ENCODE measurements at places on chromosomes 2 and 18.

DNA sequence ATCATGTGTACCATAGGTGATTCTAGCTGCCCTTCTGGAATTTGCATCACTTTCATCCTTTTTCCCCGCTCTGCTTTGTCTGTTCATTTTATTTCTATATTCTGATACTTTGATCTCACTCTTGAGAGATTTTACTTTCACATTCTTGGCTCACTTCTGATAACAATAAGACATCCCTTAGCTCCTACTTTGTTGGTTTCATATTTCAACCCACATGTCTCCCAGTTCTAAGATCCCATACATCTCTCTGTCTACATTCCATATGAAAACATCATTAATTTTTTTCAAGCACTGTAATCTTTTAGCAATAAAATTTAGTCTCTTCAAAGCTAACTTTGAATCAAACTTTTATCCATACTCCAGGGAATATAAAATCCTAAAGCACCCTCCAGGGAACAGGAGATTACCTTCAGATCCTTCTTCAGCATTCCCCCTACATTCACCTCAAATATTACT is 75.6 kb downstream of the COL3A1 start:
- no peak for DNase-seq

DNA sequence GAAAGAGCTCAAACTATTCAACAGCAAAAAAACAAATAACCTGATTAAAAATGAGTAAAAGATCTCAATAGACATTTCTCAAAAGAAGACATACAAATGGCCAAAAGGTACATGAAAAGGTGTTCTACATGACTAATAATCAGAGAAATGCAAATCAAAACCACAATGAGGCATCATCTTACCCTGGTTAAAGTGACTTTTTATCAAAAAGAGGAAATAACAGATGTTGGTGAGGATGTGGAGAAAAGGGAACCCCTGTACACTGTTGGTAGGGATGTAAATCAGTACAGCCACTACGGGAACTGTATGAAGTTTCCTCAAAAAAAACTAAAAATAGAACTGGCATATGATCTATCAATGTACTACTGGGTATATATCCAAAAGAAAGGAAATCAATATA is 39.8 kb upstream of the TMEM163 start:
- no peak for DNase-seq

DNA sequence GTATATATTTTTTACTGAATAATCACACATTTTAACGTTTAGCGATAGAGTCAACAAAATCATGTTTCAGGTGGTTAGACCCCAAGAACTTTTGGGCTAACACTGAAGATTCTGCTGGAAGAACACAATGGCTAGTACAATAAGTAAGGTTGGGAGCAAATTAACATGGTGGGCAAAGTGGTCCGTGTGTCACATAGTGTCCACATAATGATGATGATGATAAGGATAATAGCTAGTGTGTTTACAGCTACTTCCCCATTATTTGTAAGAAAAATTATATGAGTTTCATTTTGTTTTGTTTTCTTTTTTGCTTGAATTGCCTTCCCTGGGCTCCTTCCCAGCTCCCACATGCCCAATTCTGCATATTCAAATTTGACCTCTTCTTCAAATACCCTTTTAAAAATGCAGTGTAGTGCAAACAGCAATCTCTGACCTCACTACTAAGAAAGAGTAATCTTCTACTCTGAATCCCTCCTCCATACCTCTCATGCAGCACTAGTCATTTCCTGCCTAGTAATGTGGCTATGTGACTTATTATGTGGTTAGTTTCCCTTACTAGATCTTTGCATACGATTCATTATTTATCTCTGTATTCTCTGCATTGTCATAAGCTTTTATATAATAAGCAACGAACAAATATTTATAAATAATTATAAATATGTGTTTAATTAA is 16.9 kb upstream of the VPS54 start:
- no peak for DNase-seq

DNA sequence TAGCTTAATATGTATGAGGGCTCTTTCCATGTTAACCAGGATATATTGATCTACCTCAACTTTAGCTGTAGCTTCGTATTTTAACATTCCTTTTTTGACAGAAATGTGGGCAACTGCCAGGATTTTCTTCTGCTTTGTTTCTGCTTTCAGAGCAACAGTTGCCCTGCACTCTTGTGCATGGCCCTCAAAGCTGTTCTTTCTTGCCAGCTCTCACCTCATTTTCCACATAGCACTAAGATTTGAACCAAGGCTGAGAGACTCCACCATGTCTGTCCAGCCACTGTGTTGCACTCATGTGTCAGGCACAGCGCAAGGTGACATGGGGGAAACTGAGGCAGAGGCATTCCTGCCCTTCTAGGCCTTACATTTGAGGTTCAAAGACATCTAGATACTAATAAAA is 422.8 kb upstream of the RAB12 start:
- DNase-seq, result no peak

GRCh38 chr2:135475128-135475527 is 55.9 kb downstream of the ZRANB3 start:
- DNase-seq, result no peak

DNA sequence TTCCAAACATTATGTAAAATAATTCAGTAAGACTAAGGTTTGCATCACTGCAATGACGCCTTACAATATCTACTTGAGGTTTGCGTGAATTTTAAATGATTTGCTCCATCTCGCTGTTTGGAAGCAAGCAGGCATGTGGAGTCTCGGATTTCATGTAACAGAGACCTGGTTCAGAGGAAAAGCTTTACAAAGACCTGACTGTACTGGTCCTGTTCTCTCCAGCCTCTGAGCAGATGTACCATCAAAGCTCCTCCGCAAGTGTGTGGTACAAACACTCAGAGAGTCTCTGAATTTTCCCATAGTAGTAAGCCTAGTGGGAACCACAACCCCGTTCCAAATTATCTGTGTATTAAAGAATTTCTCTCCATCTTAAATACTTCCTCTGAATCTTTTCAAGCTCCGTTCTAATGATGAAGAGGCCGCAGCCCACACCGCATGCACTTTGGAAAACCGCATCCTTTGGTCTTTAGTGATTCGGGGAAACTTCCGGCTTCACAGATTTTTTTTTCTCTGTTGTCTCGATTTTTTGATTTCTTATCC is 728.1 kb upstream of the SOX11 start:
- DNase-seq, result no peak

GRCh38 chr2:200509612-200510433 is at the start of gene KCTD18:
Gene KCTD18 (minus strand): TSS chr2:200510068. CDS start chr2:200507016, 3,052 bp downstream.
- peak; percentile 94 for DNase-seq

DNA sequence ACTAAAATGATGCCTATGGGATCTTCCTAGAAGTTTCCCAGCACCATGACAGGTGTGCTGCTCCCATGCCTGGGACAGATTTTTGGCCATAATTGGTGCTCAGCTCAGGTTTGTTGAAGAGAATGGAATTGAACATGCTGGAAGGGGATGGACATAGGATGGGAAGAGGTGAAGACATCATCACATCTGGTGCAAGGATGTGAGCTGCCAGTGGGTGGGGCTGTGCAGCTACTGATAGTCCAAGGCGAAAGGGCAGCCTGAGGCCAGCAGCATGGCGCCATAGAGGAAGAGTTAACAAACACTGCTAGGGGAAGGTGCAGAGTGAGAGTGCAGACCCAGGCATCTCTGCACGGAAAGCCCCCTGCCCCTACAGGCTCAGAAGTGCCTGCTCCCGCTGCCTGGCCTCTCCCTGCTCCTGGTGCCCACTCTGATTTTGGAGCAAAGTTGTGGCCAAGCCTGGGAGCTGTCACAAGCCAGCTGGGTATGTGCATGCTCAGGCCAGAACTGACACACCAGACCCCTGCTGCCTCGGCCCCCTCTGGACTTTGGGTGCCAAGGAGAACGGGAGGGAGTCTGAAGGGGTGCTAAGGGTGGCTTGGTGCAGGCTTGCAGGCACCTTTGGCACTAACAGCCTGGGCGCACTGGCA is 178.6 kb downstream of the ZBTB7C start:
- DNase-seq, result peak; percentile 21

Data from stimulated activated CD4-positive, alpha-beta T cell treated with anti-CD3 and anti-CD28 coated beads, Interleukin-2, amount 100 ng/mL, for 24 hours (primary cell).